ENCODE measurements at places on chromosomes 13 and 19. TPM values are rescaled to one million over a fixed set of nuclear protein-coding genes. Genes with fewer than 3 reads are reported as not detected.

Gene NEK3
- total RNA-seq, result 6.9 TPM

Gene TGFBR3L
- total RNA-seq, result not detected

Gene SULT2B1
- not detected for total RNA-seq

Gene ADGRE1
- total RNA-seq, result not detected

Gene LRRC25
- total RNA-seq, result not detected

- no peak for DNase-seq
Observed at GRCh38 chr13:92487238-92487637, 739.4 kb upstream of the GPC6 start.

DNA sequence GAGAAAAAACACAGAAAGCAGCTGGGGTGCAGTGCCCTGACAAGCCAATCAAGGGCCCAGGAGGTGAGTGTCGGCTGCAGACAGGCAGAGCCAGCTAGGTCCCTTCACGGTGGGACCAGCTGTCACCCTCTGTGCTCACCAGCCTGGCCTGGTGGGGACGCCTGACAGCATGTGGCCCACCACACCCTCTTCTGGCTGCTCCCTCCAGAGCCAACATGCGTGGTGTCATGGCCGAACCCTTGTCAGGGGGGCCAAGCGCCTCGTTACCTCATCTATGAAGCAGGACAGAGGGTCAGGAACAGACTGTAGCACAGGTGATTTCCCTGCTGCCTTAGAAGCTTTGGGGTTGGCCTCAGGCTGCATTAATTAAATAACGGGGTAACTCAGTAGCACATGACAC lies 40.0 kb upstream of the ISYNA1 start:
- no peak for DNase-seq
